Cerebellum (tissue), 4 donors: ENCODE measurements at places on chromosomes 13 and 19.

- no peak for DNase-seq
Measured at GRCh38 chr13:40161931-40162330, 504.5 kb downstream of the FOXO1 start.

GRCh38 chr13:107585469-107586180, 629.7 kb downstream of the LIG4 start:
- peak; percentile 33 for DNase-seq

DNA sequence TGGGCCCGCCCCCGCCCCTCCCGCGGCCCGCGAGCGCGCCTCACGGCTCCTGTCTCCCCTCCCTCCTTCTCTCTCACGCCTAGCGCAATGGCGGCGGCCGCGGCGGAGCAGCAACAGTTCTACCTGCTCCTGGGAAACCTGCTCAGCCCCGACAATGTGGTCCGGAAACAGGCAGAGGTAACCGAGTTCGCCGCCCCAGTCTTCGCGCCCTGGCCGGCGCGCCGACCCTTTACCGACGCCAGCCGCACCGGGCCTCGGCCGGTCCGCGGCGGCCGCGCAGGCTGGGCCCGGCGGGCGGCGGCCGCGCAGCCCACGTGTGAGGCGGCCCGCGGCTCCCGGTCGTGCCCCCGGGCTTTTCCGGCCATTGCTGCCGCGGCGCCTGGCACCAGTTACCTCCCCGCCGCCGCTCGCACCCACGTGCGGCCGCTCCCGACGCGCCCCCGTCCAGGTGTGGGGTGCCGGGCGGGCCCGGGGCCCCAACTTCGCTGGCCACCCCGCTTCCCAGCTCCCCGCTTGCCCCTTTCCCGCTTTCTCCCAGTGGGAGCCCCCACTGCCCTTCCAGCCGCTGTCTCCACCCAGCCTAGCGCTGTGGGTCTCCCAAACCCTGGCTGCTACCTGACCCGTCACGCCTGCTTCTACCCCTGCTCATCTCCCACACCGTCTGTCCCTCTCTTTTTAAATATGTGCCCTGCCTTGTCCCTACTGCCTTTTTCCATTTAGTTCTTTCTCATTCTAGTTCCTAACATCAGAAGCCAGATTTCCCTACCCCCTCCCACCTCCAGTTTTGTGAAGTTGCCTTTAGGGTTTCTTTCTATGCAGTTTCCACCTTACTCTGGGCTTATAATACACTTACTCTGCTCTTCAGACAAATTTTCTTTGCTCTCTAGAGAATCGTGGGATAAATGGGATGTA, 23.4 kb downstream of the IPO5 start:
- DNase-seq = no peak

- DNase-seq = no peak
Measured at GRCh38 chr13:86737334-86737932, 933.7 kb upstream of the SLITRK5 start.

DNA sequence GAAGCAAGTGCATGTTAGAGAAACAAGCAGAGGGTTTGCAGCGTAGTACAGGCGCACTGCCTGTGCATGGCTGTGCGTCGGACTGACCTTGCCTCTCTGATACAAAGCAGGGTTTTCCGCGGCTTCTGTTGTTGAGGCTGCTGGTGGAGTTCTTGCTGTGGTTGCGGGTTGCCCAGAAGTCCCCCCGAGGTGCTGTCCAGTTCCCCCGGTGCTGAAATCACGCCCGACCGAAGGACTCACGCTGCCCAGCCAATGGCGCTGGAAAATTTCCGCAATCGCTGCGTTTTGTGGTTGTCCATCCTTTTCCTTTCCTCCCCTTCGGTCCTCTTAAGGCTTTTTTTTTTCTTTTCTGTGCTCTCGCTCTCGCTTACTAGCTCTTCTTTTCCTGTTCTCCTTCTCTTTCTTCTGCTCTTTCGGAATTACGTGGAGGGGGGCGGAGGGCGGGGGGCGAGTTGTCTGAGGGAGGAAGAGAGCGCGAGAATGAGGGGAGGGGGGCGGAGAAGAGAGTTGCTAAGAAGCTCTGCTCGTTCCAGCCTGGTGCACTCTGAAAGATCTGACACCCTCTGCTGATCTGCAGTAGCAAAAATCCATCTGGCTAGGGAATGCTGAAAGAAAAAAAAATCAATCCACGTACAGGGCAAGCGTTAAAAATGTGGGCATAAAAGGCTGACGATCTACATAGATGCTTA, at the start of gene SLITRK1:
SLITRK1 (minus strand) TSS at position 558 of the 689 bp plus-strand sequence. CDS start 967 bp downstream, outside the sequence.
- DNase-seq = no peak

- DNase-seq = peak; percentile 58
Measured at GRCh38 chr13:113500530-113501265, 10.2 kb upstream of the DCUN1D2 start.

GRCh38 chr13:99878921-99879610, 92.5 kb downstream of the ZIC5 start:
- peak; percentile 60 for DNase-seq

DNA sequence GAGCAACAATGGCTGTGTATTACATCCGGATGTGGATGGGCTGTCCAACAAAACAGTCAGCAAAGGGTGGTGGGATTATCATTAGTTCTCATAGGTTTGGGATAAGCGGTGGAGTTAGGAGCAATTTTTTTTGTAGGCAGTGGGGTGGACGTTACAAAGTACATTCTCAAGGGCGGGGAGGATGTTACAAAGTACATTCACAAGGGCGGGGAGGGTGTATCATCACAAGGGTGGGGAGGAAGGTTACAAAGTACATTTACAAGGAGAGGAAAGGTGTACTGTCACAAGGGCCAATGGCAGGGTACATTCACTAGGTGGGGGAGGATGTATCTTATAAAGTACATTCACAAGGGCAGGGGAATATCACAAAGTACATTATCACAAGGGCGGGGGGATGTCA, 20.8 kb upstream of the ZNF561 start:
- no peak for DNase-seq

DNA sequence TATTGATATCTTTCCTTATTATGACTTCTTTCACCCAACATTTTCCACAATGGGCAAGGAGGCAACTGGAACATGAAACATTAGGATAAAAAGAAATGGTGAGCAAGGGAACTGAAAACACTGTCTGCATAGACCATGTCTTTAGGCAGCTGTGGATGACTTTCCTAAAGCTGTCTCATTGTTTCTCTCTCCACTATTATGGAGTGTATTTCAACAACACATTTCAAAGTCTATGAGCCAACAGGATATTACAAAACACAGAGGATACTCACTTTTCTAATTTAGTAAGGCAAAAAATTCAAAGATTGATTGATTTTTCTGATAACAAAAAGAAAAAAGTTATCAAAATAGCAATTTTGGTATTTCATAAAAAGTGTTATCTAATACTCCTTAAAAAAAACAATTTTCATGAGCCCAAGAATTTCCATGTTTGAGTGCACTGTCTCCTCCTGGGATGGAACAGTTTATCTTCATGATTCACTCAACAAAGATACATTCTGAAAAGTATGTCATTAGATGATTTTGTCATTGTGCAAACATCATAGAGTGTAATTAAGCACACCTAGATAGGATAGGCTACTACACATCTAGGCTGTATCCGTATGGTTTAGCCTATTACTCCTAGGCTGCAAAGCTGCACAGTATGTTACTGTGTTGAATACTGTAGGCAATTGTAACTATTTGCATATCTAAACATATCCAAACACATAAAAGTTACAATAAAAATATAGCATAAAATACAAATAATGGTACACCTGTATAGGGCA, 1568.4 kb downstream of the SLITRK5 start:
- no peak for DNase-seq

DNA sequence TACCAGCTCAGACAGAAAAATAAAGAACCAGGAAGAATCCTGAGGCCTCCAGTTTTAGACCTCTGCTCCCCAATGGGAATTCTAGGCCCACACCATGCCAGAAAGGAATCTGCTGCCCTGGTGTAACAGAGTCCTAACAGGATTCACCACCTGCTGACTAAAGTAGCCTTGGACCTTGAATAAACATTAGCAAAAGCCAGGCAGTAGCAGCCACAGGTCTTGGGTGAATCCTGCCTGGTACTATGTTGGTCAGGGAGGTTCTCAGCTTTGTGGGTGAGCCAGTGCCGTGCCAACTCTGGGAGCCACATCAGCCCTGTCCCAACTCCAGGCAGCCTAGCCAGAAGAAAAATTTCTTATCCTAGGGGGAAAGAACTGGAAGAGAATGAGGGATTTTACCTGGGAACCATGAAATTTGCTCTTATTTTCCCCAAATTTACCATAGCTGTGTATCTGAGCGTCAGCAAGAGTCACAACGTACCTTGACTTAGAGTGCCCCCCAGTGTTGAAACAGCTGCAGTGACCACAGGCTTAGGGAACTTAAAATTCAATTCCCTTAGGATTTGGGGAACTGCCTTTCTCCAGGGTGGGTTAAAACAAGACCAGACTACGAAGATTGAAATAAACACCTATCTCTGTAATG, 1895.6 kb upstream of the PRR20A start:
- DNase-seq = no peak

DNA sequence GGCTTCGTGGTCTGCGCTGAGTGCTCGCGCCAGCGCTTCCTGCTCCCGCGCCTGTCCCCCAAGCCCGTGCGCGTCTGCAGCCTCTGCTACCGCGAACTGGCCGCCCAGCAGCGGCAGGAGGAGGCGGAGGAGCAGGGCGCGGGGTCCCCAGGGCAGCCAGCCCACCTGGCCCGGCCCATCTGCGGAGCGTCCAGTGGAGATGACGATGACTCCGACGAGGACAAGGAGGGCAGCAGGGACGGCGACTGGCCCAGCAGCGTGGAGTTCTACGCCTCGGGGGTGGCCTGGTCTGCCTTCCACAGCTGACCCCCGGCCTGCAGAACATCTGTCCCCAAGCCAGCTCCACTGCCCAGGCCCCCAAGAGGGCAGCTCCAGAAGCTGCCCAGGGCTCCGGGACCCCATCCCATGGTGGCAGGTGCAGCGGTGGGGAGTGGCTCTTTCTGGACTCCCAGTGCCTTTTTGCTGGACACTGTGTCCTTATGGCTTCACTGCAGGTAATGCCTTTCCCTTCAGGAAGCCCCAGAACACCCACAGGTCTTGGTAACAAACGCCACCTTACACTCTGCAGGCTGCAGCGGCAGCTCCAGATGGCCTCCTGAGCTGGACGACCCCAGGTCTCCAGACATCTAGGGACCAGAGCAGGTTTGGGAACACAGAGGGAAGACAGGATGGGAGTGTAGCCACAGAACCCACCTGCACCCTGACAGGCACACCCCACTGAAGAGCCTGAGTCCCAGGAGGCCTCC, 9.3 kb downstream of the PLEKHF1 start:
- no peak for DNase-seq

DNA sequence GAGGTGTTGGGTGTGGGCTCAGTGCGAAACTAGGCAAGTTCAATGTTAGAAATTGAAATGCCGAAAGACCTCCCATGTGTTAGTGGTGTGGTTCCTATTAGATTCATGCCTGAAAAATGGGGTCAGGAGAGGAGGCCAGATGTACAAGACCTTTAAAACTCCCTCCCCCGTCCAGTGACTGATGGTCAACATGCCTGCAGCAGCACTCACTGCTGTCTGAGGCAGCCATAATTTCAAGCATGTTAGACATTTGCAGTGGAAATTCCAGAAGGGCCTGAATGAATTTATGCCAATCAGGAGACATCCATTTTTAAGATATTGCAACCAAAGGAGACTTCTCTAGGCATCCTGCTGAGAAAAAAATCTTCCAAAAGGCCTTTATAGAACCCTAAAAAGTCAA, 426.9 kb upstream of the NBEA start:
- no peak for DNase-seq

- DNase-seq = no peak
Measured at GRCh38 chr13:73440296-73440895, 381.6 kb downstream of the KLF5 start.

- no peak for DNase-seq
Measured at GRCh38 chr13:39956036-39956435, 300.6 kb downstream of the COG6 start.

GRCh38 chr19:58551577-58552471, 3.1 kb downstream of the CHMP2A start:
- DNase-seq = no peak
